Fibroblast of lung (primary cell): ENCODE measurements at places on chromosomes 5 and 9.

GRCh38 chr5:179825655-179826182 lies 5.0 kb downstream of the SQSTM1 start:
- DNase-seq = no peak

DNA sequence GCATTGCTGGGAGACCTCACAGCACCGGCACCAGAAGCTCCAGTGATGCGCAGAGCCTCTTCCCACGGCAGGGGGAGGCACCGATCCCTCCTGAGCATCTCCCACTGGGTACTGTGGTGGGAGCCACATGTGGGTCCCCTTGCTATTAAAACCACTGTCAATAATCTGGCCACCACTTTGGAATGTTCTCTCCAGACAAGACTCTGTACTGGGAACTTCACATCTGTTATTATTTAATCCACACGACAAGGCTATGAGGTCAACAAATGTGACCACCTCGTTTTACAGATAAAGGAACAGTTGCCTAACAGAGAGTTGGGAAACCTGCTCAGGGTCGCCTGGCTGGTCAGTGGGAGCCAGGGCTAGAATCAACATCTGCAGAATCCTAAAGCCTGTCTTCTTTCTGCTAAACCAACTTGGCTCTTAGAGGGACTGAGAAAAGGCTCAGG lies 72.7 kb downstream of the EPB41L4B start:
- DNase-seq = peak; percentile 20

DNA sequence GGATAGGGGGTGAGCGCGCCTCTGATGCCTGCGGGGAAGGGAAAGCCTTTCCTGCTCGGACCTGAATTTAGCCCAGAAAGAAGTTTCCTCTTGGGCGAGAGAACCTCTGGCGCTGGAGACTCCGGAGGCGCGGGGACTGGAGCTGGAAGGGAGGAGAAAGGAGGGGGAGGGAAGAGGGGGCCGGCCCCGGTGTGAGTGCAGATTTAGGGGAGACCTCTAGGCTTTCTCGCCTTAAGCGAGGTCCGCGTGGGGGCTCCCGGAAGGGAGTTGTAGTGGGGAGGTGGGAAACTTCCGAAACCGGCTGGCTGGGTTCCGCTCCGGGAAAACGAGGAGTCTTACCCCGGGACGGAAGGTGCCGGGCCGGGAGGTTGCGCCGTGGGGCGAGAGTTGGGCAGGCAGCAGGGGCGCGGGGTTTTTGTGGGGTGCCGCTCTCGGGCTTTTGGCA lies 1.3 kb downstream of the PCSK5 start:
- DNase-seq = peak; percentile 36

DNA sequence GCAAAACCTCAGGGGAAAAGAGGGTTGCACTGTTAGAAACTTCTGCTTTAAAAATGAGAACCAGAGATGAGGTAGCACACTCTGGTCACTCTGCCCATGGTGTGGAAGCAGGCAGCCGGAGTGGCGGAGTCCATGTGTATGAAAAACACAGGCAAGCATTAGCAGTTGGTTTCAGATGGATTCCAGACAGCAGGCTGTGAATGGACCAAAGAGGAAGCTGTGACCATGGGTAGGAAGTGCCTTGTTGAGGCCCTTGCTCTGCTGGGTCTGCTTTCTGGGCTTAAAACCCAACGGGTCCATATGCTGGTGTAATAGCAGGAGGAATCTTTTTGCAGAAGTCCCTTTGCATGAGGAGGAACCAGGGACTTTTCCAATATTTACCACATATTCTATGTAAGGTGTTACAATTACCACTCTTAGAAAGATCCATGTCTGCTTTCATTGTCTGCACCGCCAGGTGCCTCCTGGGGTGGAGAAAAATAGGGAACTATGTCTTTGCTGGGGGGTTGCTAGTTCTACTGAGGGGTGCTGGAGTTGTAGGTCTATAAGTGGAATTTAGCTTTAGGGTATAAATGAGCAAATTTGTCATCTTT lies 77.0 kb downstream of the ANKRD55 start:
- DNase-seq = no peak

DNA sequence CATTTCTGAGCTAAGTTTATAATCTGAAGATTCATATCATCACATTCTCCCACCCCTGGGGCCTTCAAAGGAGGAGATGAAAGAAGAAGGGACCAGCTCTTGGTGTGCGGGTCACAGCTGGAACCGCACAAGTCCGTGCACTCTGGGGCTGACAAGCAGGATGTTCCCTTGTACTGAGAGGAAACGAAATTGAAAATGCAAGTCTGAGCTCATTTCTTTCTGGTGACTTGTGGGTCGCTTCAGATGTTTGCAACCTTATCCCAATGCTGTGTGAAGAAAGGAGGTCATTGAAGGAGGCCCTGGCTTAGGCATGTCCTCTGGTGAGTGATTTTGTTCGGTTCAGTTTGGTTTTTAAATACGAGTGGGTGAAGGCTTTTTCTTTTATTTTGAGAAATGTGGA lies 59.6 kb downstream of the C9orf152 start:
- DNase-seq = no peak

DNA sequence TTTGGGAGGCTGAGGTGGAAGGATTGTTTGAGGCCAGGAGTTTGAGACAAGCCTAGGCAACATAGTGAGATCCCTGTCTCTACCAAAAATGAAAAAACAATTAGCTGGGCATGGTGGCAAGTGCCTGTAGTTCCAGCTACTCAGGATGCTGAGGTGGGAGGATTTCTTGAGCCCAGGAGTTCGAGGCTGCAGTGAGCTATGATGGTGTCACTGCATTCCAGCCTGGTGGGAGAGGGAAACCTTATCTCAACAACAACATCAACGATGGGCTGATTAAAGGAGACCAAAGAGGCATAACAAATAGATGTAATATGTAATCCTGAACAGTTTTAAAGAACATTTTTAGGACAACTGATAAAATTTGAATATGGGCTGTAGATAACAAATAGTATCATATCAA lies 34.2 kb upstream of the PANK3 start:
- DNase-seq = no peak

DNA sequence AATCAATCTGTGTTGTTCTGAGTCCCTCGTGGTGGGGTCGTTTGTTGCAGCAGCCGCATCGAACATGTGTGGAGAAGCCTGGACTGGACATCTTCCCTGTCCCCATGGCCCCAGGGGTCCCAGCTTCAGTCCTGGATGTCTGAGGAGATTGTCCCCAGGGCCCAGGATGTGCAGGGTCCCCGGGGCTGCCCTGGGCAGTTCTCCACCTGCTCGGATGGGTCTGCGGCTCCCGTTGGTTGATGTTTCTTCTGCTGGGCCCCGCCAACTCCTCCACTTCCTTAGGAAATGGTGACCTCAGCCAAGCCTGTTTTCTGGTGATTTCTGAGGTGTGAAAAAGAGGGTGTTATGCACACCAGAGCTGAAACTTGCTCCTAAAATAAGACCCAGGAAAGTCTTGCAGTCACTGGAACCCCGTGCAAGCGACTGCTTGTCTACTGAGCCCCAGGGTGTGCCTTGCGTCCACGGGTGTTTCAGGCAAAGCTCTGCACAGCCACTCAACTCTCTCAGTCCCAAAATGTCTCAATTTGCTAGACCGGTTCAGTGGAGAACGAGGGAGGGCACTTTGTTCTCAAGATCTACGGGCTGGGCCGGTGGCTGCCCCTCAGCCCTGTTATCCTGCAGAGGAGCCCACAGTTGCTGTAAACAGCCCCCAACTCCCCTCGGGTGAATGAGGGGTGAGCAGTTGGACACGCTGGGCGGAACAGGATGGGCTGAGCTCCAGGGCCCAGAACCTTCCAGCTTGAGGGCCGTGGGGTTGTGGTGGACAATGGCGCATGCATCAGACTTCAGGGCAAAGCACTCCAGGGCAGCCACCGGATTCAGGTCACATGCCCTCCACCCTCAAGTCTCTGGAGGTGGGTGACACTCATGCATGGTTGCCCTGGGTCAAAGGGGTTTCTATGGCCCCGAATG lies 66.7 kb upstream of the OLFM1 start:
- no peak for DNase-seq

- no peak for DNase-seq
Measured at GRCh38 chr5:78603636-78604175, 44.9 kb downstream of the LHFPL2 start.

GRCh38 chr5:108642170-108642906 lies 105.4 kb upstream of the FER start:
- peak; percentile 55 for DNase-seq

DNA sequence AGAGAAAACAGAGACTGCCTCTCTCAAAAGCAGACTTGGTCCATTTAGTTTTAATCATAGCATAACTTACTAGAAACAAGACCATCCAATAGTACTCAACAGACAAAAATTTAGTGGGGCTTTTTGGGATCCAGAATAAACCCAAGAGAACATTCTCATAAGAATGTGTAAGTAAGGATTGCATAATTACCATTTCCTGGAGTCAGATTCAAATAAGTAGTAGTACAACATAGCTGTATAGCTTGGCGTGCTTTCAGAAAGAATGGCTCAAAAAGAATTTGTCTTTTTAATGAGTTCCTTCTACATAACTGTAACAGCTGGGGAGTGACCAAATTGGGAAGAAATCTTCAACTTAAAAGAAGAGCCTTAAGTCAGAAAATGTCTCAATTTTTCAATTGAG lies 145.4 kb downstream of the DENND1A start:
- DNase-seq = peak; percentile 77

DNA sequence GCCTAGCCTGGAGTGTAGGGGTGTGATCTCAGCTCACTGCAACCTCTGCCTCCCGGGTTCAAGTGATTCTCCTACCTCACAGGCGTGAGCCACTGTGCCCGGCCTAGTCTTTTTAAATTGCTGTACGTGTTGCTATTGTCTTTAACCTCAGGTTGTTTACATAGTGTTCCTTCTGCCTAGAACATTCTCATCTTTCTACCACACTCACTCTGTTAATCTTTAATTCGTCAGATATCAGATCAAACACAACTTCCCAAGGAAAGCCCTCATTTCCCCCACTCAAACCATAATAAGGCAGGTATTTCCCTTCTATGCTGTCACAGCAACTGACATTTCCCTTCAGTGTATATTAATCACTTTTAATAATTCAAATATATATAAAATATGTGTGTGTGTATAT lies 1310.0 kb upstream of the C9orf72 start:
- DNase-seq = no peak

GRCh38 chr5:54221135-54221534 lies 89.2 kb downstream of the ARL15 start:
- no peak for DNase-seq

- peak; percentile 54 for DNase-seq
Measured at GRCh38 chr5:79512471-79513307, 1.2 kb downstream of the HOMER1 start.

DNA sequence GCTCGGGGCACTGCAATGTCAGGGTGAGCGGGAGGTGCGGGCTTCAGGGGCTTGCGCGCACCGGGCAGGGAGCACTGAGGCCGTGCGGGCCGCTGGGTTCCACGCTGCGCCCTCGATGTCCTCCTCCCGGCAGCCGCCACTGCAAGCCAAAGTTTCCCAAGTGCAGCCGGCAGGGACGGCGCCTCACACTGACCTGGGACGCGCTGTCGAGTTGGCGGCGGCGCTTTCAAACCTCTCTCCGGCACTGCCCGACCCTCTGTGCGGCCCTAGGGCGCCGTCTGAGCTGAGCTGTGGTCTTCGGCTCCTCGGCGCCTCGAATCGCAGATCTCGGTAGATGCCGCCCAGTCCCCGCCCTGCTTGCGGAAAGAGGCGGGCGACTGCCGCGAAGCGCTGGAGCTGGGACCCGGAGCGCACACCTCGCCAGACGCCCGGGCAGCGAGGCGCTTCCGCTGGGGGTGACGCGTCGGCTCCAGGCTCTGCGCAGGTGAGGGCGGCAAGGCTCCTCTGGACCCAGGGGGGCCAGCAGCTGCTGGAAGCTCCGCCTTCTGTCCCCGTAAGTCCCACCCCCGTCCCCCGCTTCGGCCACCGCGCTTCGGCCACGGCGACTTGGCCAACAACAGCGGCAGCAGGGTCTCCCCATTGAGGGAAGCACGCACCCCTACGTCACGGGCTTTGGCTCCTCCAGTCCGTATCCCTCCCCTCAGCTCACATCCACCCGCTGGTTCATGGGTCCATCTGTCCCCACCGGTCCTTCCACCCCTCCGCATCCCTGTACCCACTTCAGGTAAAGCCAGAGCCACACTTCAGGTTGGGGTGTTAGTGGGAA lies at the start of gene ANKRD34B:
ANKRD34B (minus strand) TSS at position 320 of the 826 bp plus-strand sequence. CDS start 10,261 bp downstream, outside the sequence.
- DNase-seq = peak; percentile 24

DNA sequence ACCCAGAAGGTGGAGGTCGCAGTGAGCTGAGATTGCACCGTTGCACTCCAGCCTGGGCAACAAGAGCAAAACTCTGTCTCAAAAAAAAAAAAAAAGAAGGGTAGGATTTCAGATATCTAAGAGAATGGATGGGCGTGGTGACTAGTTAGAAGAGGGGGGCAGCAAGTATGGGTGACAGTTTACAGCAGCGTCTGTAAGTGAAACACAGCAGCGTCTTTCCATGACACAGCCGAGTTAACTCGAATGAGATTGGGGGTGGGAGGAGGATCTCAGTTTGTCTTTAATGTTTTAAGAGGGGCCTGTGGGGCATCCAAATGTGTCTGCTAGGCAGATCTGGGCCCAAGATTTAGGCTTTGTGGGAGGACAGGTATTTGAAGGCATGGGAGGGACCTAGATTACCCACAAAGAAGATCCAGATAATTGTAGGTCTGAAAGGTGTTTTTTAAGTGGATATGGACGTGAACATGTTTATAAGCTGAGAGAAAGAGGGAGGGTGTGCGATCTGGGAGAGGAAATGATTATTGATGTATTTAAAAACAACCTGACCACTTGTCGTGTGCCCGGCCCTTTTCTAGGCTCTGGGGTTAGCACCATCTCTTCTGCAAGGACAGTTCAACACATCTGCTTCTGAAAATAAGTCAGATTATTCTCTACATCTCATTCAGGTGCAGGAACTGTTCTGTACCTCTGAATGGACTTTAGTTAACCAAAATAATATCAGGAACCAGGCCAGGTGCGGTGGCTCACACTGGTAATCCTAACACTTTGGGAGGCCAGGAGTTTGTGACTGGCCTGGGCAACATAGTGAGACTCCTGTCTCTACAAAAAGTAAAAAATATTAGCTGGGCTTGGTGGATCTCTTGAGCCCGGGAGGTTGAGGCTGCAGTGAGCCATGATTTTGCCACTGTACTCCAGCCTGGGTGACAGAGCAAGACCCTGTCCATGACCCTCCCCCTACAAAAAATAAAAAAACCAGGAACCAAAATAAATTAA lies 2.5 kb downstream of the CEP78 start:
- DNase-seq = no peak

- DNase-seq = no peak
Measured at GRCh38 chr9:120919843-120920805, 6.5 kb downstream of the TRAF1 start.

GRCh38 chr5:16819522-16820167 lies 116.4 kb downstream of the MYO10 start:
- DNase-seq = peak; percentile 77
